ENCODE measurements at places on chromosomes 16 and 17.

DNA sequence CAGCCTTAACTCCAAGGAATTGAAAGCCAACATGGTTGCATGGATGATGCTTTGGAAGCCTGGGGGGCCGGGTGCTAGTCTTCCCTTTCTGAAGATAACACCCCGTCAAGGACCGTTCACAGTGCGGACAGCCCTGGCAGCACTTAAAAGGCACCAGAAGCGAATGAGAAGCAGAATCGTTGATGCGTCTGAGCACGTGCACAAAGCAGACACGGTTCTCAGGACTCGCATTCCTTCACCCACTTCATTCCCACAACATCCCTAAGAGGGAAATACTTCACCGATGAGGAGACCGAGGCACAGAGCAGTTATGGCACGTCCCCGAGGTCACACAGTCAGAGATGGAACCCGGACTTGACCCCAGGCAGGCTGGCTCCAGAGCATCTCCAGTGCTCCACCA lies 14.2 kb downstream of the TRPV1 start:
- DNase-seq: no peak

DNA sequence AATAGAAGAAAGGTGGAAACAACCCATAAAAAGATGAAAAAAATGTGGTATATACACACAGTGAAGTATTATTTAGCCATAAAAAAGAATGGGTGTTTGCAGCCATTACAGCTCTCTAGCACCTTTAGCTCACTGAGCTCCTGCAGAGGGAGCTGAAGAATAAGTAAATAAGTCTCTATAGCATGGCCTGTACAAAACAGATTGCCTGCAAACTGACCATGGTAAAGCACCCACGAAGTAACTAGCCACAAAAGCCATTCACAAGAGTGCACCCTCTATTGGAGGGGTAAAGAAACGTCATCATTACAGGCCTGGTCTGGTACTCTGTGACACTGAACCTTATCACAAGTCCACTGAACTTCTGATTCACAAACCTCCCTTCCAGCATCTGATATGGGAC lies 76.3 kb downstream of the USP32 start:
- DNase-seq: no peak

- no peak for DNase-seq
Measured at GRCh38 chr16:23182679-23183542, at the start of gene SCNN1G. TSS of gene SCNN1G (plus strand) at chr16:23182745. CDS start at chr16:23186272, 3,527 bp downstream.

DNA sequence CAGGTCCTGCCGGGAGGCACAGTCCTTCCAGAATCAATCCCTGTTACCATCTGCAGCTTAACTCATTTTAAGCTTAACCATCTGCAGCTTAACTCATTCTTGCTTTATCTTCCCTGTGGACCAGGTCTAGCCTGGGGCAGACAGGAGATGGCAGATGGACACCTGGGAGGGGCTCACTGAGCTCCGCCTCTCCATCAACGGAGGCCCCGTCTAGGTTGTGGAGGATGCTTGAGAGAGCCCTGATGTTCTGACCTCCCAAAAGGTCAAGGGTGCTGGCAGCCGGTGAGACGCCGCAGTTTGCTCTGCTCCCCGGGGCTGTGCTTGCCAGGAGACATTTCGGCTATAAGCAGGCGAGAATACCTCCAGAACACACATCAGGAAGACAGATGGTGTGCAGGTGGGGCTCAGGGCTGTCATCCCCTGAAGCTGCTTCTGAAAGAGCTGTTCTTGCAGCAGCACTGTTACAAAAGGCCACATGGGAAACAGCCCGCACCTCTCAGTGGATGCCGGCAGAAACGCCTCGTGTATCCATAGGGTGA lies 41.3 kb downstream of the BAIAP2 start:
- no peak for DNase-seq
